ENCODE measurements at places on chromosomes 4 and X. TPM values are rescaled to one million over a fixed set of nuclear protein-coding genes. Genes with fewer than 3 reads are reported as not detected.

XAGE1A gene
- total RNA-seq: 0.75 TPM

GRCh38 chr4:53044651-53044960, 182.5 kb downstream of the RASL11B start:
- no peak for DNase-seq

- peak; percentile 42 for DNase-seq
These were observed 110.0 kb upstream of the NKX1-1 start for GRCh38 chr4:1516261-1516660.

ZXDA gene
- total RNA-seq: 5.5 TPM

GRCh38 chr4:147981305-147981704, 249.4 kb downstream of the ARHGAP10 start:
- DNase-seq: no peak

DNA sequence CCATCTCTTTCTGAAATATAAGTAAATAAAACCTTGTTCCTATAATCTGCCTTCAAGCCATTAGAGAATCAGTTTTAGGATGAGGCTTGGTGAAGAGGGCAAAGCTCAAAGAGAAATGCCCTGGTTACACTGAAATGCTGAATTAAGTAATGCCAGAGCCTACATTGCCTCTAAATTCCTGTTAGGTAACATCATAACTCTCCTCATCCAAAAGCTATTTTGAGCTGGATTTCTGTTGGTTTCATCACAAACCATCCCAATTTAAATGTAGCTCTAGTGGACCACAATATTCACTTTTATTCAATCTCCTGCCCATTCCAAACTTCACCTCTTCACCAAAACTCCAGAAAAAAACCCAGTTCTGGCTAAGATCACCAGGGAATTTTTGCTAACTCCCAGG, 1319.7 kb upstream of the TENM3 start:
- DNase-seq: no peak

- DNase-seq: no peak
These were observed 134.5 kb downstream of the CPXCR1 start for GRCh38 chrX:88881536-88881935.

- DNase-seq: no peak
These were observed 36.6 kb downstream of the FHL1 start for GRCh38 chrX:136183917-136184316.

DNA sequence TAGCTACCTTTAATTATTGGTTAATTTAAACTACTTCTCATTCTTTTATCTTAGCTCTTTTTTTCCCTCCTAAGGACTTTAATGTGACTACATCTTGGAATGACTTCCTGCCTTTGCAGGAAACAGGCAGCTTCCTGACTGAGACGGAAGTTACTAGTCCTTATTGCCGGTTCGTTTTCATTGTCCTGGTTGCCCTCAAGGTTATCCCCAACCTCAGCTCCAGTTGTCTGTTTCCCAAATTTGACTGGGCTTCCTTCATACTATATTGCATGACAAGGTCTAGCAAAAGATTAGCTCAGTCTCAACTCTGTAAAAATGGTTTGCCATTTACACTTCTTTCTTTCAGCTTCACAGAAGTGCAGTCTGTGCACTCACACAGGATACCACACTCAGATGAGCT, 109.9 kb upstream of the DDX53 start:
- DNase-seq: no peak

DNA sequence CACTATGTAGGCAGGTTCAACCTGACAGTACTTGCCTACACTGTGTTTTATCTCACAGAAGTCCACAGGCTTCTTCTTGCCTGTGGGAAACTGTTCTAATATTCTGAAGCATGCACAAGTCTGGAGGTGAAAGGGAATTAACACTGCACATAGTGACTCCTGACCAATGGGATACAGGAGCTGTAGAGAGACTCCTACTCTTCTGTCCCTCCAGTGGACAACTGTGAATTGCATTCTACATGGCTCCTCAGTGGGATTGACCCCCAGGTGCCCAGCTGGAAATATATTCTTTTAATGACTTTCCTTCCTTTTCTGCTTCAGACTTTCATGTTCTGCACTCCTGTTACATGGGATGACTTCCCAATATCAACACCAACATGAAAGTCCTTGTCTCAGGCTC, 8.2 kb upstream of the YIPF6 start:
- no peak for DNase-seq

DNA sequence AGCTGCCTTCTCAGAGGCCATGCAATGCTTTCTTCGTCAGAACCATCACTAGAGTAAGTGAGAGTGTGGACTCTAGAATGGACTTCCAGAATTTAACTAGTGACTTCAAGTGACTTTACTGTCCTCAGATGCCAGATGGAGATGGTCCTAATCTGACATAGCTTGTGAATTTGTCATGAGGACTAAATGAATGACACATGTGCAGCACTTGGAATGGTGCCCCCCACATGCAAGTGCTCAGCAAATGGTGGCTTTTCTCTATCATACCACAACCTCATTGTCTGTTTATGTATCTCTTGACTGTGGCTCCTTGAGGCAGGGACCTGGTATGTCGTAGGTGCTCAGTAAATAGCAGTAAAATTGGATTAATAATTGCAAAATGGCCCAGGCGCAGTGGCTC, 91.6 kb upstream of the STX18 start:
- DNase-seq: no peak

PPEF1 gene
- total RNA-seq: 1.1 TPM

AVPR2 gene
- 3.0 TPM for total RNA-seq

DNA sequence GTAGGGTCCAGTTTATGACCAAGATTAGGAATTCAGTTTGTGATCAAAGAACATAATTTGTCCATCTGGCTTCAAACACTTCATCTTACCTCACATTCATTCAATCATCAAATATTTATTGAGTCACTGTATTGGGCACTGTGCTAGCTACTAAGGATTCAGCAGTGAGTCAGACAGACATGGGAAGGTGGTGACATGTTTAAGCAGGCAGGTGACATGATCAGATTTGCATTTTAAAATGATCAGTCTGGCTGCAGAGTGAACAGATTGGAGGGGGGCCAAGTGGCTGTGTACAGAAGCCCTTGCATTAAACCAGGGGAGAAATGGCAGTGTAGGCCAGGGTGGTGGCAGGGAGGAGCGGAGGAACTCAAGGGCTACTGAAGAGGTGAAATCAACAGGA, 25.1 kb upstream of the APLN start:
- DNase-seq: no peak

DNA sequence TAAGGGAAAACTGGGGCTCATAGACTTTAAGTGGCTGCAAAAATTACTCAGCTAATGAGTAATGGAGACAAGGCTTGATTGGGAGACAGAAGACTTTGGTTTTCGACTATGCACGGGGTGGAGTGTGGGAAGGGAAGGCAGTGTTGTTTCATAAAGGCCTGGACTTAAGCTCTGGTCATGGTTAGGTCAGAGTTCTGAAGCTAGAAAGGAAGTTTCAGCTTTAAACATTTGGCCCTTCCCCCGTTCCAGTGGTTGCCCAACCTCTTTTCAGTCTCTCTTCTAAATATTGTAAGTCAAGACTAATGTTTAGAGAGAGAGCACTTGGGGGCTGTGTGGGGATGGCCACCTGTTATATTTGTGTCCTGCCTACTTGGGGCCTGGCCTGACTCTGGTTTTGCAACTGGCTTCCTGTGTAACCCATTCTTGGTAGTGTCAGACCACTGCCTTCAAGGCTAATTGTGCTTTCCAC, 21.0 kb downstream of the MSN start:
- no peak for DNase-seq

FREM3 gene
- 0.78 TPM for total RNA-seq

DNA sequence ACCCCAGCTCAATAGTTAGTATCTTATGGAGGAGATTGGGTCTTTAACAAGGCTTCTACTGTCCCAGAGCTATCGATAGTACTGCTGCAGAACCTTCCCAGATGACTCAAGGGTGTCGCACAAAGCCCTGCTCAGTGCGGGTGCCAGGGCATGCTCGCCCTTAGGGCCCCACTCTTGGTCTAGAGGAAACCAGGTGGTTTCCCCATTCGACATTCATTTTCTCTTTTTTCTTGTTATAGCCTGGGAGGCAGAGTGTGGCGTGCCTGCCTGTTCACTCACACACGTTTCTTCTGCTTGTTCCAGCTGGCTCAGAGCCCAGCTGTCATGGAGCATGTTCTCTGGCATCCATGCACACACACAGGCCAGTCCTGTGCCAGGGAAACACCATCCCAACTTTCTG, 144.5 kb downstream of the SMIM20 start:
- no peak for DNase-seq

GRCh38 chr4:41665636-41666207, 82.8 kb downstream of the PHOX2B start:
- no peak for DNase-seq

NAP1L3 gene
- 1.2 TPM for total RNA-seq

- no peak for DNase-seq
These were observed 311.0 kb downstream of the FBXW7 start for GRCh38 chr4:152224721-152225420.

- no peak for DNase-seq
These were observed 33.6 kb upstream of the GTPBP6 start for GRCh38 chrX:352181-352580.

DNA sequence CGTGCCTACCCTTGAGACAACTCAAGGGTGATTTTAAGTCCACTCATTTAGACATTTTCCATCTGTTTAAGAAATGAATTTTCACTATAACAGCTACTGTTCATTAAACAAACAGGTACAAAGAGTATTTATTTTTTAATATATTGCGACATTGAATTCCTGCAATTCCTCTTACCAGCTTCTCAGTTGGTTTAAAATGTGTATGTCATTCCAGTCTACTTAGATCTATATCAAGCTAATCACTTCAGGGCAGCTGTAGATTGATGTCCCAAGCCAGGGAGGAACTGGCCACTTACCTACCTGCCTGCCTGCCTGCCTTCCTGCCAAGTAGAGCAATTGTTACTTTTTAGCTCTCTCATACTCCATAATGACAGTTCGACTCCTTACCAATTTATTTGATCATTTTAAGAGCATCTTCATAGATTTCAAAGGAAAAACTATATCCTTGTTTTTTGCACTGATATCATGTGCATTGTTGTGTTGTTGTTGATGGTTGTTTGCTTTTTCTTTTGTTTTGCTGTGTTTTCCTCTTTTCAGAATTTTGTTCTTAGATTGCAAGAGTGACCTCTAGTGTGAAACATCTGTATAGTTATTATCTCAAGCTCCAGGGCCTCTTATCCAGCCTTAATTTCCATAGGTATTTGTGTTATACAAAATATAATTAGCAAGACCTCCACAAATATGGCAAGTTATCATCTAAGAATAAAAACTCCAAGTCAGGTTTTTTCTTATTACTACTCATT, 120.9 kb upstream of the NRK start:
- no peak for DNase-seq

- DNase-seq: no peak
These were observed 50.3 kb downstream of the STK32B start for GRCh38 chr4:5101571-5101970.

GRCh38 chr4:155657169-155657568, 9.5 kb upstream of the GUCY1A1 start:
- DNase-seq: no peak

AMBN gene
- total RNA-seq: not detected

GRCh38 chr4:69096111-69096656, at the start of gene UGT2B7:
Gene UGT2B7 (plus strand): TSS chr4:69096474. CDS start chr4:69096521, 47 bp downstream.
- no peak for DNase-seq

- no peak for DNase-seq
These were observed 413.8 kb downstream of the FAT4 start for GRCh38 chr4:125728568-125728967.

SOWAHB gene
- total RNA-seq: 2.5 TPM

ERAS gene
- not detected for total RNA-seq

GRCh38 chr4:172256820-172257219, 443.6 kb downstream of the GALNTL6 start:
- no peak for DNase-seq

GRCh38 chr4:3787489-3788365, 21.5 kb downstream of the ADRA2C start:
- DNase-seq: no peak

- no peak for DNase-seq
These were observed 74.6 kb downstream of the CORIN start for GRCh38 chr4:47763279-47763678.

DNA sequence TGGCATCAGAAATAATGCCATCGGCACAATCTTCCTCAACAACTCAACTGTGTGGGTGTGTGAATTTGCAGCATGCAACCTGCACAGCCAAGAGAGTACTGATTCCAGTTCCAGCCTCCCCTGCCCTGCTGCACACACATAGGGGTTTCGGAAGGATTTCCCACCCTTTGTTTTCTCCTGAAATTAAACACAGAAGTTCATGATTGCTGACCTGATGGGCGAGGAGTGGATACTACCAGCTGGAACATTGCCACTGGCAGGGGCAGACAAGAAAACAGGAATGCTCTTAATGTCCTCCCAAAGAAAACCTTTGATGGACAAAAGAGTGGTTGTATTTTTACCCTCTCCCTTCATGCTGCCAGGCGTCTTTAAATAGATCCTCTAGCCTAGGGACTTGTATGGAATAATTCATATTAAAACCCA, 4.8 kb downstream of the NDP start:
- no peak for DNase-seq

KLB gene
- 0.87 TPM for total RNA-seq

GRCh38 chr4:8846826-8847225, 24.8 kb downstream of the HMX1 start:
- DNase-seq: peak; percentile 37

GRCh38 chrX:64758047-64758446, 218.2 kb downstream of the ZC4H2 start:
- DNase-seq: no peak

DNA sequence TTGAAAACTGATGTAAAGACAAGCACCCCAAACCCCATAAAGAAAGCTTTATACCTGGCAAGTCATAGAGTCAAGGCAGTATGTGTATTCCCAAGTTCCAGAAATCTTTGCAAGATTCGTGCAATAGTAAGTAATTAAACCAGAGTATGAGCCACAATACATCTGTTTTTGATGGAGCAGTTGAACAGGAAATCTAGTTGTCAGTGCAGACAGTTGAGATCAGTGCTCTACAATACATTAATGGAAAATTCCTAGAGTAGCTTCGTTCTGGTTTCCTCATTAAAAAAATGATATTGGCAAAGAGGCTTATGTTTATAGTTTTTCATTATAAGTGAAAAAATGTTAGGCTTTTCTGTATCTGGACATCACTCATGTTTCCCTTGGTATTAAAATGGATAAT, 575.3 kb downstream of the TRIML1 start:
- no peak for DNase-seq

Data from upper lobe of right lung (tissue), 1 donor.